ENCODE measurements at places on chromosomes 2 and 18.
A peak's percentile ranks its signal among the peaks of the same experiment; 100 is the strongest.

GRCh38 chr2:96088340-96089335 lies 27.7 kb downstream of the ADRA2B start:
- DNase-seq: no peak

DNA sequence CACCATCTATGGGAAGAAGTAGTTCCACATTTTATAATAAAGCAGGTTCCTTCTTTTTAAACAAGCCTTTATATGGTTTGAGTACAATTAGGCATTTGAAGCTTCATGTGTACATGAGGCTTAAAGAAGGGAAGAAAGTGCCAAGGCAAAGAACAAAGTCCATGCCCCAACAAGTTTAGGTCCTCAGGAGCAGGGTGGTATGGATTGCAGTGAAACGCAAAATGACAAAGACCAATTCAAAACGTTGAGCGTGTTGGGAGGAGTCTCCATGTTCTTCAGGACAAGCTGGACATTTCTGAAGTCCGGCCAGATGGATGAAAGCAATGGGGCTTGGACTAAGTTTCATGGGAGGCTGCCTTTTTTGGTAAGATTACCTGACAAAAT lies 78.8 kb upstream of the FZD5 start:
- no peak for DNase-seq

- no peak for DNase-seq
Observed at GRCh38 chr2:102251042-102251848, 60.1 kb upstream of the IL1RL1 start.

- peak; percentile 26 for DNase-seq
Observed at GRCh38 chr2:201858281-201859184, 52.2 kb downstream of the CDK15 start.

GRCh38 chr2:207750345-207750744 lies 19.4 kb downstream of the FZD5 start:
- no peak for DNase-seq

Measured in C1 segment of cervical spinal cord (tissue), 14 donors.